ENCODE measurements at places on chromosomes 12 and 14.

GRCh38 chr12:57835366-57836288 is 10.9 kb downstream of the CTDSP2 start:
- DNase-seq = no peak

DNA sequence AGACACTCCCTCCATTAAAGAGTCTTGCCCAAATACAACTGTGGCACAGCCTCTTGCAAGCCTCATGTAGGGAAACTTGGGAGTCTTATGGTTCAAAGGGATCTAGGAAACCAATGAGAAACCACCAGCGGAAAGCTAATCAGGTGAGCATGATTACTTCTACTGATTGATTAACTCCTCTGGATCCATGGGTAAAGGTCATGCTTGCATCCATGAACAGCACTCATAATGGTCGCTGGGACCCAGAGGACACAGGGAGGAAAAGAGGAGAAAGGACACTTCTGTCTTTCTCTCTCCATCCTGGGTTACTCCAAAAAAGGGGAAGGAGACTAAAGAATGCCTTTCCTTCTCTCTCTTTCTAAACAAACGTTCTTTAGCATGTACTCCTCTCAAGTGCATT is 1397.2 kb downstream of the LRFN5 start:
- DNase-seq = no peak

- DNase-seq = no peak
Measured at GRCh38 chr14:52267501-52268278, at the start of gene PTGDR. Gene PTGDR (plus strand): TSS chr14:52267698. CDS start chr14:52267815, 117 bp downstream.

GRCh38 chr12:109709401-109709991 is 4.1 kb upstream of the FAM222A start:
- DNase-seq = no peak

DNA sequence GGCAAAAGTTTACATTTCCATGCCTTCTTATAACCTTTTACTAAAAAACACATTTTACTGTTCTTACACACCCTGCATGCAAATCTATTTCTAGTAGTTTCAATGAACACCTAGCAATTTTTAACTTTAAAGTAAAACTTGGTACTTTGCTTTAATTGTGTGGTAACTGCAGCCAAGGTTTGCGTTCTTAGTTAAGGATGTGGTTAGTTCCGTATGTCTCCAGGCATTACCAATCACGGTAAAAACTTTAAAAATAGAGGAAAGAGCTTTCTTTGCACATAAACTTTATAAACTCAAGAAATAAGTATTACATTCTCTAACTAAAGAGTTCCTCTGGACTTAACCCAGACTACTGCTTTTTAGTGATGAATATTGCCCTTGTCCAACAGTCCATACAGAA is 795.2 kb downstream of the SLC16A7 start:
- DNase-seq = no peak

DNA sequence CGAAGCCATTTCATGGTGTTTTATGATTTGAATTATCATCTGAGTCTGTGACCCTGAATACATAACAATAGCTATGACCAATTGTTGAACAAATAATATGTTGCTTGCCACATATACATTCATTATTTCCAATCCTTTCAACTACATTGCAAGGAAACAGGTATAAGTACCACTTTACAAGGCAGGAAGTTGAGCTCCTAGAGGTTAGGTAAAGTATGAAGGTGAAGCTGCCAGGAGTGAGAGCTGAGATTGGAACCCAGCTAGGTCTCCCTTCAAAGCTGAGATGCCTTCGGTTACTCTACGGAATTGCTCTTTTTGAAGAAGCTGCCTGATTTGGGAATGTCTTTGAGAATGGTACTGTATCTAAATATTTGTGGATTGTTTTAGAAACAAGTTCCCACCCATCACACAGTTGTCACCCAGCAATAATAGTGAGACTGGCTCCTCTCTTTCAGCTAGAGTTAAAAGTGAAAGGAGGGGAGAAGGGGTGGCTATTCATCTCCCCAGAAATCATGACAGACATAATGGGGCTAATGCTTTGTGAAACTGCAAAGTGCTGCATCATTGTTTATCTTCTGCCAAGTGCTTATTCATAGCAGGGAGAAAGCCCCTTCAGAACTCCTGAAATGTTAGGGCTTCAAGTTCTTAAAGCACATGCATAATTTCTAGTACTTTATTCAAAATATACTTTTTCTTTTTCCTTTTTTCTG is 75.9 kb upstream of the AMIGO2 start:
- DNase-seq = no peak

- no peak for DNase-seq
Measured at GRCh38 chr12:104547235-104547634, 90.5 kb downstream of the CHST11 start.

GRCh38 chr12:115752156-115752555 is 525.3 kb downstream of the MED13L start:
- no peak for DNase-seq

DNA sequence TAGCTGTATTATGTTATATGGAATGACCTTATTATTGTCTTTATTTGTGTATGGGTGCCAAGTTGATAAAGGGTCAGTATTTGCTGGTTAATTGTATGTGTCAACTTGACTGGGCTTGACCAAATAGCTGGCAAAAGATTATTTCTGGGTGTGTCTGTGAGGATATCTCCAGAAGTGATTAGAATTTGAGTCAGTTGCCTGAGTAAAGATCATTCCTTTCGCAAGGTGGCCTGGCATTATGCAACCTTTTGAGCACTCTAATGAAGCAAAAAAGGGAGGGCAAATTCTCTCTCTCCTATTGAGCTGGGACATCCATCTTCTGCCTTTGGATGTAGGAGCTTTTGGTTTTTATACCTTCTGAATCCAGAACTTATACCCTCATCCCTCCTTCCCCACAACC is 82.2 kb downstream of the ATXN7L3B start:
- peak; percentile 1 for DNase-seq

- DNase-seq = peak; percentile 78
Measured at GRCh38 chr12:121033625-121034349, 5.3 kb downstream of the OASL start.

DNA sequence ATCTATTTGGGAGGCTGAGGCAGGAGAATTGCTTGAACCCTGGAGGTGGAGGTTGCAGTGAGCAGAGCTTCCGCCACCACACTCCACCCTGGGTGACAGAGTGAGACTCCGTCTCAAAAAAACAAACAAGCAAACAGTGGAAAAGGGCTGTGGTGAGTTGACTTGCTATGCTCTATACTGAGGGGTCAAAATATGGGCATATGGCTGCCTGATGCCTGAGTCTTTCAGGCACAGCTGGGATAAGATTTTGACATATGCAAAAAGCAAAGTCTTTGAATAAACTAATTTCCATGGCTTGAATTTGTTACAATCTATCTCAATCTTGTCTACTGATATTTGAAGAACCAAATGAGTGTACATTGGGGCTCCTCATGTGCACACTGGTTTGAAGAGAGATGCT is 40.4 kb upstream of the BICD1 start:
- no peak for DNase-seq

- no peak for DNase-seq
Measured at GRCh38 chr12:56300644-56301464, 724 bp upstream of the CS start.

- no peak for DNase-seq
Measured at GRCh38 chr12:110234755-110235154, 46.3 kb upstream of the ATP2A2 start.

- no peak for DNase-seq
Measured at GRCh38 chr12:10122689-10123088, 7.3 kb downstream of the CLEC7A start.

DNA sequence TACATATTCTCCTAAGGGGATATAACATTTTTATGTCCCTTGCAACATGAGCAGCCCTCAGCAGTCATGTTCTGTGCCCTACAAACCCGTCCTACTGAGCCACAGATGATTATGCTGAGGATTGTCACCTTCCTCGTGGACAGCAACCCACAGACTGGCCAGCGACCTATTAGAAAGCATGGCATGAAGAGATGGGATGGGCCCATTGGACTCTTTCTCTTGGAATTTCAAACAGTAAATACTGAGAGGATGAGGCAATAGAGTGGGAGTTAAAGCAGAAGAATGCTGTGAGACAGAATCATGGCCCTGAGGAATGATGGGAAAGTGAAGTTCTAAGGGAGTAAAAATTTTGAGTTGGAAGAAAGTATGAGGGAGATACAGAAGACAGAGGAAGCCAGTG is 149.9 kb upstream of the BTG1 start:
- no peak for DNase-seq

- peak; percentile 71 for DNase-seq
Measured at GRCh38 chr12:89160716-89161123, 191.6 kb downstream of the DUSP6 start.

DNA sequence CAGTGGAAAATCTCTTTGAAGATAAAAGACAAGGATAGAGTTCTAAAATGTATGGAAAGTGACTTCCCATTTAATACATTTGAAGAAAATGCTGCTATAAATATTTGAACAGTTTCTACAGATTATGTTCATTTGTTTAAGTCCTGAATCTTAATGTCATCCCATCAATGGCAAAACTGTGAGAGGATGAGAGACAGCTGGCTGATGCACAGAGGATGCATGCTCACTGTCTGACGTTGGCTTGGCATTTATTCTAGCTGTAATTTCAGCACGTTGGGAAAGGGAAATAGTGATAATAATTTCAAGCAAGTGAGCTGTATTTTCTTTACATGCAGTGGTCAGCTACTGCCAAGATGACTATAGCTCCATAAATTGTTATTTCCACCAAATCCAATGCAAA is 40.5 kb downstream of the PPFIA2 start:
- no peak for DNase-seq

Data from RWPE1 (cell line).